ENCODE measurements at places on chromosomes 4 and X.

DNA sequence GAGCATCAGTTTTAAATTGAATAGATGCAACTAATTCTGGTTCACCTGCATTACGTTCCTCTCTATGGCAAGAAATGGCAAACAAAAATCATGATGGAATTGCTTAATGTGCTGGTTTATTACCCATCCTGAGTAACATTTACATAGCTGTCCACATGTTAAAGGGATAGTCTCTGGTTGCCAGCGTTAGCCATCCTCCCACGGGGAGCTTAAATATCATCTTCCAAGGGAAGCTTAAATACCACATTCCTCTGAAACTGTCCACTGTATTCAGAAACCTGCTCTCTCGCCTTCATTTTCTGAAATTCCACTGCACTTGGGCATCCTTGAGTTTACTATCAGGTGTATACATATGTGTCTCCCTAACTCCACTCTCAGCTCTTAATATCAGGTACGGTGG lies 586.6 kb downstream of the TLL1 start:
- no peak for DNase-seq

DNA sequence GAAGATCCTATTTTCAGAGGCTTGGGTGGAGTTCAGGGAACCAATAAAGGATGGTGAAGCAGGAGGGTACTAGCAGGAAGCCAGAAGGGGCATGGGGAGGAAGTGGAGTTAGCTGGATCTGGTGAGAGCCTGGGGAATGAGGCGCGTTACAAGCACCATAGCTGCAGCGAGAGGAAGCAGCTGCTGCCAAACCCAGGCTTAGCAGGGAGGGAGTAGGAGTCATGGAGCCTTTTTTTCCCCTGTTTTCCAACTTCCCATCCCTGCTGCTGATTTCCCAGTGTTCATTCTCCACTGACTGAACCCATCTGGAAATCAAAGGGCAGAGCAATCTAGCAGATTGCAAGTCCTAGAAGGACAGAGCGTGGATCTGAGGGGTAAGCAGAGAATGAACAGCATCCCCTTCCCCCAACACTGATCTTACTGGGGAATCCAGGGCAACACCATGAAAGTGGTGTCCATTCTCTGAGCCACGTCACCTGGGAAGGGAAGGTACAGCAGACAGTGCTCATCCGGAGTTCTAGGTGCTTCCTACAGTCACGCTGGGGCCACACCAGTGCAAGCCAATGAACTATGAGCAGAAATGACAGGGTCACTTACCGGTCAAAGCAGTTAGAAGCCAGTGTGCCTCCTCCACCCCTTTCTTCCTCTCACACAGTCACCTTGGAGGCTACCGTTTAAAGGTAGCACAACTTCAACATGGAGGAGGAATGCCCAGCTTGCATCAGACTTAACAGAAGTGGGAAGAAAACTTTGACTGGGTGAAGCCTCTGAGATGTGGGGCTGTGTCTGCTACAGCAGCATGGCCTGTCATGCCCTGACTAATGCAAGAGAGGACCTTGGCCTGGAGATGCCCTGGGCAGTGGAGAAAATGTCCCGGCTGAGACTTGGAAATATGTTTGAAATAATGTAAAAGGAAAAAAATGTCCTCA lies 36.7 kb downstream of the SMIM20 start:
- DNase-seq = no peak

DNA sequence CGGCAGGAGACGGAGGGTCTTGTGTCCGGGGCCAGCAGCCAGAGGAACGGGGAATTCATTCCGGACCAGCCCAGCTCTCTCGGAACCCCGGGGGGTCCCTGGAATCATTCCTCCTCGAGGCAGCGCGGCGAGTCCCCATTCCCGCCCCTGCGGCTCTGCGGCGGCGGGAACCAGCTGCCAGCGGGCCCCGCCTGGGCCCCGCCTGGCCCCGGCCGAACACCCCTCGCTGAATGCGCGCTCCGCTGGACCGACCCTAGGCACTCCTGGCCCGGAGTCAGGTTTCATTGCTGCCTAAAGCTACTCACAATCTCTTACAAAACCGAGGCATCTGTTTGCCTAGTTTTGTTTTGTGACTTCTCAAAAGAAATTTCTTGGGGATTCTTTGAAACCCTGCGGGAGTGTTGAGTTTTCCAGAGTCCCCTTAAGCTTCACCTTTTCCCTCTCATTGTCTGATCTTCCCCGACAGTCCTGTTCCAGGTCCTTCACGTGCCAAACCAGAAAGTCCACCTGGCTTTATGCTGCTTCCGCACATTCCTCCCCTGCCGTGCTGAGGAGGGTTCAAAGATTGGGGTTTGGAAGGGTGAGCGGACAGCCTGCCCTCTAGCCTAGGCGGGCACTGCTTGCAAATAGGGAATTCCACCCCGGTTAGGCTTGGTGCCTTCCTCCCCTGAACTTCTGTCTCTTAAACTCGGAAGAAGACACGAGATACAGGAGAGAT lies 789 bp downstream of the ARHGAP10 start:
- DNase-seq = no peak

- no peak for DNase-seq
Measured at GRCh38 chrX:66016905-66017658, 22.8 kb downstream of the VSIG4 start.

- DNase-seq = no peak
Measured at GRCh38 chrX:43581888-43582539, 74.1 kb upstream of the MAOA start.

DNA sequence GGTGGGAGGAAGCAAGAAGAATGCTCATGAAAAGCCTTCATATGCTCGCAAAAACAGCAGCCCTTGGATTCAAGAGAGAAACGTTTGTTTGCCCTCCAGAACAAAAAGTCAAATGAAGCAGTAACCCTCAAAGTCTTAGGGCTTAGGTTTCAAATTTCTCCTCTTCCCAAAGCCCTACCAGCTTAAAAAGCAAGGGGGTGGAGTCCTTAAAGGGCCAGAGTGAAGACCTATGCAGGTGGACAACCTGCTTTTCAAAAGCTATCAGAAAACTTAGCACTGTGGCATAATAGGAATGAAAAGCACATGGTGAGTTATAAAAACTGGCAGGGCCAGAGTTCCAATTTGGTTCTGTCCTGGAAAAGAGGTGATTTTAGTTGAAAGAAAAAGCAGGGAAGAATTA lies 253.3 kb downstream of the NAP1L3 start:
- no peak for DNase-seq

DNA sequence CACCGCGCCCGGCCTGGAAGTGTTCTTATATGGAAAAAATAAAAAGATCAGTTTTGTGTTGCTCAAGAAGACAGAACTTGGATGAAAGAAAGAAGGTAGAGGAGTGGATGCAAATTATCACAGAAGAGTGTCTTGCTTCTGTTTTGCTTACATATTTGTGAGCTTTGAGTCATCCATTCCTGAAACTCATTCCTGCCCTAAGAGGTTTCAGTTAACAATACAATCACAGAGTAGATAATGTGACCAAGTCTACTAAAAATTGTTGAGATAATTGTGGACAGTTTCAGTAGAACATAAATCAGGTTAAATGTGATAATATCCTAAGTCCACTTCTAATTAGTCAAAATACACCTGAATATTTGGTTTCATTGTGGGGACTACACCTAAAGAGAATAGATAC lies 26.4 kb upstream of the LRCH2 start:
- DNase-seq = no peak

GRCh38 chrX:53678667-53679066 lies 7.9 kb downstream of the HUWE1 start:
- no peak for DNase-seq

DNA sequence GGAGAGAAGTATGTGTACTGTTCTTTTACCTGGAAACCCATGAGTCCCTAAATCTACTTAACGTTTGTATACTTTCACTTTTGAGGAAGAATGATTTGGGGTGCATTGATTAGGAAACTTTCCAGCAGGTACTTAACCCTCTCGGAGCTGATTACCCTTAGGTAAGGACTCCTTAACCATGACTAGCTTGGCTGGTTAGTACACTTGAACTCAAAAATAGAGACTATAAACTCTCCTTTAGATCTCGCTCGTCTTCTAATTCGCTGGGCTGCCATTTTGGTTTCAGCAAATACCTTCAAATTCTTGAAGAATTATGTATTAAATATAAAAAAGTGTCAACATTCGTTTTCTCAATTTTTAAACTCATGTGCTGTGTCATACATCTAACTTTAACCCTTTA lies 2.0 kb downstream of the USP9X start:
- DNase-seq = no peak

- no peak for DNase-seq
Measured at GRCh38 chrX:54043056-54043455, 1.2 kb downstream of the PHF8 start.

GRCh38 chr4:86818841-86819240 lies 30.3 kb downstream of the SLC10A6 start:
- DNase-seq = no peak

DNA sequence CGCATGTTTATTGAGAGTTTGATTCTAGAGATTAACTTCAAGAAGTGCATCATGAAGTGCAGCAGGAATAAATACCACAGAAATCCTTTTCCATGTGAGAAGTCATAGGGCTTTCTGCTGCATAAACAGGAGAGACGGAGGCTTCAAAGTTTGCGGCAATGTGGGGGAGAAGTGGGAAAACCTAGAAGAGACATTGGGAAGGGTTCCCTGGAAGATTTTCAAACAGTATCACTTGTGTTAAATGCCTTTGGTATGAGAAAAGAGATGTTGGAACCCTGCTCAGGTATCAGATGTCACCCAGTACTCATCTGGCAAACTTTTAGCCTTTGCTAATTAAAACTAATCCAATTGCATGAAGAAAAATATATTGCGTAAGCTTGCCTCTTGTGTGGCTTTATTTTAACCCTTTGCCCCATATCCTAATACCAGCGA lies 15.4 kb downstream of the NHS start:
- no peak for DNase-seq

Data from H54 (cell line).